ACHN (cell line): ENCODE measurements at places on chromosomes 7 and 10.

DNA sequence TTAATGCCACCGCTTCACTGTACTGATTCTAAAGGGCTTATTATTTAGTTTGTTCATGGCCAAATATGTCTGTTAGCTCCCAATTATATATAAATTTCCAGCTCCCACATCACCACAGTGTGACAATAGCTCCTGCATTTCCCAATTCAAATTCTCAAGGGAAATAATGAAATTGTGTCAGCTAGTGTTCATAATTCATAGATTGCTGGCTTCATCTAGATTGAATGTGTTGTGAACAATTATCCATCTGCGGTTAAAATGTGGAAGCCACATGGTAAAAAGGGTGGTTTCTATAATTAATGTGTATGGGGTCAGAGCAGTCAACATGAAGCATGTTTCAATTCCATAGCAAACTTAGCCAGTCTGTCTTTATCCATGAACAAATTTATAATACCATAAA, 154.3 kb downstream of the SEMA3E start:
- no peak for DNase-seq

DNA sequence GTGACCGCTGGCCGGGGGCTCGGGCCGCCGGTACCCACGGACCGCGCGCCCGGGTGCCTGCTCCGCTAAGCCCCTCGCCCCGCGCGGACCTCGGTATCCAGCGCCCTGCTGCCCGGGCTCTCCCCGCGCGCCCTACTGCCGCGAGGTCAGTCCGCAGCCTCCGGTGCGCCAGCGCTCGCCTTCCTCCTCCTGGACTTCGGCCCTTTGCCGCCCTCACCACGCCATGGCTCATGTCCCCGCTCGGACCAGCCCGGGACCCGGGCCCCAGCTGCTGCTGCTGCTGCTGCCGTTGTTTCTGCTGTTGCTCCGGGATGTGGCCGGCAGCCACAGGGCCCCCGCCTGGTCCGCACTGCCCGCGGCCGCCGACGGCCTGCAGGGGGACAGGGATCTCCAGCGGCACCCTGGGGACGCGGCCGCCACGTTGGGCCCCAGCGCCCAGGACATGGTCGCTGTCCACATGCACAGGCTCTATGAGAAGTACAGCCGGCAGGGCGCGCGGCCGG, 483 bp downstream of the GDF10 start:
- DNase-seq = no peak

DNA sequence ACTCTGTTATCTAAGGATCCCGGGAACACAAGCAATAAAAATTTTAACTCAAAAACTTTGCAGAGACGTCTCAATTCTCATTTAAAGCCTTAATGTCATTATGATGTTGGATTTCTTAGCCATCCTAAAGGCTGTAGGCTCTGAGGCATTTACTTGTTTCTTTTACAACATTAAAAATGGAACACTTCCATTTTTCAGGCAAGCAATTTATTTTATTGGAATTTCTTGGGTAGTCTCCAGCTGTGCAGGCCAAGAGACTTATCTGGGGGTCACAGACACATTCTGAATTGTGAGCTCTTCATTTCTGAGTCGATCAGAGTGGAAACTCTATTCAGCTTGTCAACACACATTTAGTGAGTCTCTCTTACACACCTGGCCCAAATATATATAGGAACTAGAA, 48.0 kb upstream of the KIF5B start:
- DNase-seq = no peak

DNA sequence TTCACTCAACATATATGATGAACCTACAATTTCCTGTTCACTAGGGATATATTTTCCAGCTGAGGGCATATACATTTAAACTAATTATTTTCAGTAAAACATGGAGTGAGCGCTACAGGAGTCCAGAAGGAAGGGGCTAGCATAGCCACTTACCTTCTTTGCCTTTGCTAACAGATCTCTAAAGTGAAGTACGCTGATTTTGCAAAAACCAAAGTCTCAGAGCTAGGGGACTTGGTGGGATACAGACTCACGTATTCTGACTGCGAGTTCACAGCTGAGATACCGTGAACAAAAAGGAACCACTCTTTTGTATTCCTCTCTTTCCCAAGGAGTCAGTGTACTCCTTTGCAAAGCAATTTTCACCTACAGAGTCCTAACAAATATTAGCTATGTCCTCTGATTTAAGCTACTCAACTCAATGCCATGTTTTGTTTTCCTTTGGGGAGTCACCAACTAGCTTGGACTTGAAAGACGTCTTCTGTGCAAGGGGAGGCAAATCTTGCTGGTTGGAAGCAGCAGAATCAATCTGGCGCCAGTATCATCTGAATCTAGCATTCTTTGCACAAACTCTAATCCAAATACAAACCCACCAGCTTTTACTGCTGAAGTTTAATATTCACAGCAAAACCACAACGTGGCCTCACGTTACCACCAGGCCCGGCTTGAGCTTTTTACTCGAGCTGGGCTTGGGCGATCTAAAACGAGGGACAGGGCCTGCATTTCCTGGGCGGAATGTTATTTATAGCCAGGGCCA, 657 bp downstream of the CDNF start:
- no peak for DNase-seq

DNA sequence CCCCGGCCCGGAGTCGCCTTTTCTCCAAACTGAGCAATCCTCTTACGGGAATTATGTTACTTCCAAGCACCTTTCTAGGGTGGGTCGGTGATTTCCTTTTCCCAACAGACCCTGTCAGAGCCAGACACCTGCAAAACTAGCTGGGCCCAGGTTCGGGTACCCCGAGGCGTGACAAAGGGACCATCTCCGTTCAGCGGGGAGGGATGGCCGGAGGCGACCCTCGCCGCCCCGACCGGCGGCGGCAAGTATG, 445 bp downstream of the PPA1 start:
- DNase-seq = no peak

- DNase-seq = no peak
Measured at GRCh38 chr7:18312482-18312881, 183.1 kb upstream of the HDAC9 start.

DNA sequence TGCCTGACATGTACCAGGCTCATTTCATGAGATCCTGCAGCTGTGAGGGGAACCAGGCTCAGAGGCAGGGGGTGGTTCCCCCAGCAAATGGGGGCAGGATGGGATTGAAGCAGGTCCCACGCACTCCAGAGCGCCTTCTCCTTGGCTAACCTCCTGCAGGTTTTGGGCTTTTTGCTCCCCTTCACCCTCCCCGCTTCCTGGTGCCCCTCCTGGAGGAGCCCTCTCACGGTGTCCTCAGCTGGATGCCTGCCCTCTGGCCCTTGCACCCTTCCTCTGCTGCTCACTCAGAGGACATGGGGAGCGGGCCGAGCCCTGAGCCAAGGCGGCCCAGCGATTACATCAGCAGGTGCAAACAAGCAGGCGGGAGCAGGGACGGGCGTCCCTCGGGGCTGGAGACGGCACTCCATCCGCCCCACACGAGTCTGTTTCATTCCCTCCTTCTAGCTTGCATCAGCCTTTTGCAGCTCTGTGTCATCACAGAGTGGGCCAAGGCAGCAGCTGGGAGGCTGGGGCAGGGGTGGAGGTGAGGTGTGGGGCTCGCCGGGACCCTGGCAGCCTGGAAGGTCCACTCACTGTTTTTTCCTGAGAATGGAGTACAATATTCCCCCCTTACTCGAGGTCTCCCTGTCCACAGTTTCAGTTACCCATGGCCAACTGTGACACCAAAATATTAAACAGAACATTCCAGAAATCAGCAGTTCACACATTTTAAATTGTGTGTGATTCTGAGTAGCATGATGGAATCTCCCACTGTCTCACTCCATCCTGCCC, 52.7 kb upstream of the SLC29A3 start:
- DNase-seq = no peak

DNA sequence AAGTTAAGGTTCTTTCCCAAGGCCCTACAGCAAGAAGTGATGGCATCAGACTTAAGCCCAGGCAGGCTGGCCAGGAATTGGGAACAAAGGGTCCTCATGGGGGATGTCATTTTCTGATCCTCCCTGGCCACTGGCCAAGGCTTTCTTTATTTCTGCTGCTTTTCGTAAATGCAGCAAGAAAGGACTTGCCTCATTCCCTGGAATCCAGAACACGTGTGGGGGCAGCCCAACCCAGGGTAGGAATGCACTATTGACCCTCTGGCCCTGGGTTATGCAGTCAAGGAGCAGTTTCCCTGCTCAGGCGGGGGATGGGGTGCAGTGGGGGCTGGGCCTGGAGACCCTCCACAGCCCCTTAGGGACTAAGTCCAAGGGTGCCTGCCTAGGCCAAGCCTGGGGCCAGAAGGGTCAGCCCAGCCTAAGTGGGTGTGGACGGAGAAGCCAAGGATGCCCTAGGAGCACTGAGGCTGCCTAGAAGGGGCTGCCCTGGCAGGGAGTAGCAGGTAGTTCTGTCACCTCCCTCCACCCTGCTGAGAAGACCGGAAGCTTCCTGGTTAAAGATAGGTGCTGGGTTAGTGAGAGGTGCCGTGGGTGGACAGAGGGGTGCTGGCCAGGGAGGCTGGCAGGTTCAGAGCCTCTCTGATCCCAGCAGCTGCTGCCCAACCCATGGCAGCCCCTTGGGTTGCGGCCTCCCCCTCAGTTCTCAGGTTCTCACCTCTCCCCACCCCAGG, 179.2 kb downstream of the SH3PXD2A start:
- DNase-seq = no peak

GRCh38 chr10:72331575-72332422, 22.9 kb downstream of the DNAJB12 start:
- DNase-seq = peak; percentile 97

DNA sequence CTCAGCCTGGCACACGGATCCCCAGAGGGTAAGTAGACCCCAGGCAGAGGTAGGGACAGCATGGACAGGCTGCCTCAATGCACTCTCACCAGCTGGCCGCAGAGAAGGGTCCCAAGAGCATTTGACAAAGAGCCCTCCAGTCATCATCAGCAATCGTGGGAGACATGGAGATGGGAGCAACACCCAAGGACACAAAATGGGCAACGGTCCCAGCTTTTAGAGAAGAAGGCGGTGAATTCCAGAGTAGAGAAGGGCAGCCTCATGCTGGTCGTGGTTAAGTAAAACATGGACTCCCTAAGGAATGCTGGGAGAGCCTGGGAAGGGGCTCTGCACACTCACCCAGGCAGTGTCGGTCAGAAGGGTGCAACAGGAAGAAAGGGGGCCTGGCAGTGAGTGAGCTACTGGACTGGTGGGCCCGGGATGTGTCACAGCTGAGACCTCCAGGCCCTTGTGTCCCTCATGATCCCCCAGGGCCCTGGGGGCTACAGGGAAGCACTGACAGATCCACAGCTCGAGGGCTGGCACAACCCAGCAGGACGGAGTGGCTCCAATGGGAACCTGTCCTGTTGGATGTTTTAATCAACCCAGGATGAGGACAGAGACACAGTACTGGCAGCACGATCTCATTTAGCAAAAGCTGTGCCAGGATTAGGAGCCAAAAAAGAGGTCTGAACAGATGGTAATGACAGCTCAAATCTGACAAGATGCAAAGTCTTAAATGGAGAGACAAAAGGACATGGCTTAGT, 147.1 kb downstream of the NEURL1 start:
- no peak for DNase-seq
